GM23248 (cell line): ENCODE measurements at places on chromosomes 4 and X.

DNA sequence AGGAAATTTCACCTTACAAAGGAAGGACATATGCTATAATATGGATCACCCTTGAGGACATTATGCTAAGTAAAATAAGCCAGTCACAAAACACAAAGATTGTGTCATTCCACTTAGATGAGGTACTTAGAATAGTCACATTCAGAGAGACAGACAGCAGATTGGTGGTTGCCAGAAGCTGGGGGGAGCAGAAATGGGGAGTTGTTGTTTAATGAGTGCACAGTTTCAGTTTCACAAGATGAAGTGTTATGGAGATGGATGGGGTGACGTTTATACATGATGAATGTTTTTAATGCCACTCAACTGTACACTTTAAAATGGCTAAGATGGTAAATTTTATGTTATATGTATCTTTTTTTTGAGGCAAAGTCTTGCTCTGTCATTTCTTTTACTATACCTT lies 14.8 kb upstream of the SPON2 start:
- DNase-seq, result no peak

GRCh38 chr4:178789279-178789678 lies 1347.0 kb upstream of the AGA start:
- DNase-seq, result no peak

GRCh38 chr4:5827108-5828004 lies 65.5 kb downstream of the CRMP1 start:
- peak; percentile 78 for DNase-seq

- peak; percentile 72 for DNase-seq
Observed at GRCh38 chr4:73730292-73730691, 10.1 kb upstream of the CXCL8 start.

DNA sequence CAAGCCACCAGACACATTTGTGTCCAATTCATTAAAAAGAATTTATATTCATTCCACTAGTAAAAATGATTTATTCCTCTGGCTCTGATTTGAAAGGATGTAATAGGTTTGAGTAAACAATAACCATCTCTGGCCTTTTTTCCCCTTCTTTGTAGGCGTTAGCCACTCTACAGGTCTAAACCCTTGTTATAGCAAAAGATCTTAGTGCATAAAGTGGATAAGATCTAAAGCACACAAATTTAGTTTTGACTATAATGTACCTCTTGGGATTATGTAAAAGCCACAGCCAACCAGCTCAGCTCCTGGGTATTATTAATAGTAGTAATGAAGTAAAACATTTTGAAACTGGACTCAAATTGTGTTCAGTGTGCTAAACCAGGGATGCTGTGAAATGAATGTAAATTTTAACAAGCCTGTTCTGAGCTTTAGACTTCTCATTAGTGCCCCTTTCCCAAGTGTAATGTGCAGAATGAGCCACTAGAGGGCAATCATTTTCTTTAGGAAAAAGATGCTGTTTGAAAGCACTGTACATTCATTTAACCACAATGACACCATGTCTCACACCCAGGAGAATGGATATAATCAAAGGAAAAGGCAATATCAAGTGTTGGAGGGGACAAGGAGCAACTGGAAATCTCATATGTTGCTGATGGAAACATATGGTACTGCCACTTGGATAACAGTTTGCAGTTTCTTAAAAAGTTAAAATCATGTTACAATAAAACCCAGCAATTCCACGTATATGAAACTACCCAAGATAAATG lies 69.7 kb downstream of the KLHL8 start:
- DNase-seq, result peak; percentile 71
